Chondrocyte (in vitro differentiated cells): ENCODE measurements at places on chromosomes 6 and 20.

DNA sequence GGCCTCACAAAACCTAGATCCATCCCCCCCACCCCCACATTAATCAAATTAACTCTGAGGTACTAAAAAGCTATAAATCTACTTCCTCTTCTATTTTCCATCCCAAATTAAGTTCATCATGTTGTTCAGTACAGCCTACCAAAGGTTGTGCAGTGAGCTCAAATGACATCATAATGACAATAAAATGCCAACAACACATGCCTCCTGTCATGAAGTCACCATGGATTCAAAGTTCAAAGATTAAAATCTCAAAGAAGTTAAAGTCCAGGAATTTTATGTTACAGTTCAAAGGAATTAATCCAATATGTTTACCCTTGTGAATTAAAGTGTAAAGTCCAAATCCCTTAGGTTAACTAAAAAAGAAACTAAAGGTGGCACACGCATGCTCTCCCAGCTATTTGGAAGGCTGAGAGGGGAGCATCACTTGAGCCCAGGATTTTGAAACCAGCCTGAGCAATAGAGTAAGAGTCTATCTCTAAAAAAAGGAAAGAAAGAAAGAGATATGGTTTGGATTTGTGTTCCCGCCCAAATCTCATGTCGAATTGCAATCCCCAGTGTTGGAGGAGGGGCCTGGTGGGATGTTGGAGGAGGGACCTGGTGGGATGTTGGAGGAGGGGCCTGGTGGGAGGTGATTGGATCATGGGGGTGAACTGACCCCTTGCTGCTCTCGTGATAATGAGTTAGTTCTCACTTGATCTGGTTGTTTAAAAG, 25.7 kb upstream of the SIRT5 start:
- DNase-seq: no peak

DNA sequence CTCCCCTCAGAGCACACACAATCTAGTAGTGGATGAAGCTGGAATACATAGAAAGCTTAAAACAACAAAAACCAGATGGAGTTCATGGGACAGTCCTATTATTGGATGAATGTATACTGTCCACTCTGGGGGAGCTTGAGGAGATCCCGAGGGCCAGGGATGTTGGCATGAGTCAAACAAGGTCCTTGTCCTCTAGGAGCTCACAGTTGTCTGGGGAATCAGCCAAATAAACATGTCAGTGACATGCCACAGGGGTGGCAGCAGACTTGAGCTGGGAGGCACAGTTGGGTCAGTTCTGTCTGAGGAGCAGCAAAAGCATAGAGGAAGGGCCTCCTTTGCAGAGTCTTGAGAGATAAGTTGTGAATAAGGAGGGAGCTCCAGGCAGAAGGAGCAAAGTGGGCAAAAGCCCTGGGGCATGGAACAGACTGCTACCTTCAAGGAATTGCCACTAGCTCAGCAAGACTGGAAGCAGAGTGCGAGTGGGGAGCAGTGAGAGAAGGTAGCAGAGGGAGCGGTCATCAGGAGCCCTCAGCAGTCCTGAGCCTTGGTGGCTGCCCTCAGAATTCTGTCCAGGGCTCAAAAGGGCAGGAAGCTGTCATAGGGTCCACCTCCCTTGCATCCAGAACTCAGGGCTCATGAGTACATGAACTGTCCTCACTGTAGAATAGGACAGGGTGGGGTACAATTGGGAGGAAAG, 22.1 kb downstream of the L3MBTL1 start:
- DNase-seq: peak; percentile 42

DNA sequence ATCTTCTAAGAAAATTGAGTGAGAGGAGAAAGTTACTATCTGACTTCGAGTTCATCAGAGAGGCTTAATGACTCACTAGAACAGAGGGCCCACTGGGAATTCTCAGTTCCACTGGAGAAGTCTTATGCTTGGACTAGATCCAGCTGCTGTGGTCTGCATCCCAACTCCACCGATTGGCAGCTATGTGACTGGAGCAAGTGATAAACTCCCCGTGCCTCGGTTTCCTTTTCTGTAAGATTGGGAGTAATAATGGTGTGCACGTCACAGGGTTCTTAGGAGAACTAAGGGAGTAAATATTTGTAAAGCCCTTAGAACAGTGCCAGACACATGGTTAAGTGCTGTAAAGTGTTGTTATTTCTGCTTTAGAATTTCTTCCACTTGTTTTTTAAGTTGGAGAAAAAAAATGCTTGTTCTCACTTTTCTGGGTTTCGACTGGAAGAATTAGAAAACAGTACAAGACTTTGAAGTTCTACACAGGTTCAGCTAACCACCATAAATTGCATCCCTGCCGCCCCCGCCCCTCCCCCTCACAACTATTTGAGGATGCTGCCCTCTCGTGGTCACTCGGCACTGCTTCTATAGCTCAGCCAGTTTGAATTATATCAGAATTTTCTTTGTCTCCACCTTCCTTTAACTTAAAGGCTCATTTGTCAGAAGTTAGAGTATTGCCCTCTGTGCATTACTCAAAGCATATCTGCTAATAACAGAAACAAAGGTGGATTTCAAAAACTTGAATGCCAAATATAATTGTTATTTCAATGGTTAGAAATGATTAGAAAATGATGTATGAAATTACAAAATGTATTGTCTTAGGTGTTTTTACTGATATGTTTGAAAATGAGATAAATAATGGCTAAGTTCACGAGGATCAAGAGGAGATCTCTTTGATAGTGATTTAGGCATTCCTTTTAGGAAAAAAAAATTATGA, 95.0 kb upstream of the IFNGR1 start:
- no peak for DNase-seq

DNA sequence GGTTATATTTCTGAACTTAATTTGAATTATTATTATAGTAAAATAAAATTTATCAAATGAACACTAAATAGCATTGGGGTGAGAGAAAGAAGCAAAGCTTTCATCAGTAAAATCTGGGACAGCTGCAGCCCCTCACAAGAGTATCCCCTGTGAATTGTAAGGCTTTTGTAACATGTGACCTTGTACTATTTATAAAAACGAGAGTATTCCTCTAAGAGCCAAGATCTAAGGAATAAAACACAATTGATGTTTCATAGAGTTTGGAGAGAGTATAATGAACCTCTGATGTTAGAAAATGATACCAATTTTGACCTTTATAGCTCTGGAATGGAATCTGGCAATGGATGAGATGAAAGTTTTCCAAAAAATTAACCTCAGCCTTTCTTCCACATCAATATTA, 617.2 kb upstream of the ID4 start:
- no peak for DNase-seq

- no peak for DNase-seq
Measured at GRCh38 chr6:150413781-150414281, 45.0 kb downstream of the IYD start.

DNA sequence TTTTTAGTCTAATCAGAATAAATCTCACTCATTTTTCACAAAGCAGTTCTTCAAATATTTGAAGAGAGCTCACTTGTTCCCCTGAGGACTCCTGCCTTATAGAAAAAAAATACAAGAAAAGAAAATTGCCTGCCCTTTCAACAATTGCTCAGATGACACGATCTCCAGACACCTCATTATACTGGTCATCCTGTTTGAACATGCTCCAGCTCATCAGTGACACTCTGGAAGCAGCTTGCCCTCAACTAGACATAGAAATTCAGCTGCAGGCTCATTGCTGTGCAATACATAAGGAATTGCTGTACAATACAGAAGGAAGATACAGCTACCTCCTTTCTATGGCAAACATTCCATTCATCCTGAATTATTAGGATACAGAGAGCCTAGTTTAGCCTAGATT, 73.1 kb downstream of the OPN5 start:
- DNase-seq: no peak

DNA sequence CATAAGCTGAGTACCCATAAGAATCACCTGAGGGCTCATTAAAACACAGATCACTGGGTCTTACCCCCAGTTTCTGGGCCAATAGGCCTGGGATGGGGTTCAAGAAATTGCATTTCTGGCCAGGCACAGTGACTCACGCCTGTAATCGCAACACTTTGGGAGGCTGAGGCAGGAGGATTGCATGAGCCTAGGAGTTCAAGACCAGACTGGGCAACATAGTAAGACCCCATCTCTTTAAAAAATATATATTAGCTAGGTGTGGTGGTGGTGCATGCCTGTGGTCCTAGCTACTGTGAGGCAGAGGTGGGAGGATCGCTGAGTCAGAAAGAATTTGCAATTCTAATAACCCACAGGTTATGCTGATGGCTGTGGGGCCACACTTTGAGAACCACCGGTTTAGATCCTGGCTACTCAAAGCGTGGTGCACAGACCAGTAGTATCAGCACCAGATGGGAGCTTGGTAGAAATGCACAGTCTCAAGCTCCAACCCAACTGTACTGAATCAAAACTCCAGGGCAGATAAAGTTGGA, 2.0 kb downstream of the CCM2L start:
- peak; percentile 15 for DNase-seq
